ENCODE measurements at places on chromosomes 3 and 15.

GRCh38 chr3:140898340-140899180, 43.1 kb upstream of the SLC25A36 start:
- peak; percentile 42 for DNase-seq

GRCh38 chr15:51224428-51224827, 114.0 kb downstream of the CYP19A1 start:
- no peak for DNase-seq

GRCh38 chr3:37324850-37325321, 150.5 kb upstream of the LRRFIP2 start:
- no peak for DNase-seq

GRCh38 chr3:111956995-111957734, 21.7 kb upstream of the ABHD10 start:
- no peak for DNase-seq

GRCh38 chr15:76259392-76259791, 51.9 kb downstream of the ETFA start:
- no peak for DNase-seq

- DNase-seq: no peak
These were observed 332.4 kb upstream of the PPP2R3A start for GRCh38 chr3:135633078-135633477.

DNA sequence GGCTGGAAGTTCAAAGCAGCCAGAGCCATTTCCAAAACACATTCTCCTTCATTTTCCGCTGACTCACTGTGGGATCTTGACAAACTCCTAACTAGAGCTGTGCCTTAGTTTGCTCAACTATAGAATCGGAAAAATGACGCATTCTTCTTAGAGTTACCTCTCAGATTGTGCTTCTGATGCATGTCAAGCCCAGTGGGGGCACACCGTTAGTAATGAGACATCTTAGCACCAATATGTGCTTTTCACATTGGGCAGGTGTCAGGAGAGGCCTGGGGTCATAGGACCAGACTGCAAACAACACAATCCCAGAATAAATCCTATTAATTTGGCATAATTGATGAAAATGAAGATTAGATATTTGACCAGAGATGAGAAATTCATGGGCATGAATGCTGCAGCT, 71.3 kb upstream of the UBE3A start:
- DNase-seq: no peak

- no peak for DNase-seq
These were observed 842.8 kb upstream of the EPHA6 start for GRCh38 chr3:95971573-95971972.

GRCh38 chr3:52333869-52334557, 17.9 kb downstream of the DNAH1 start:
- DNase-seq: no peak

- DNase-seq: no peak
These were observed 63.8 kb downstream of the CASR start for GRCh38 chr3:122247087-122247824.

DNA sequence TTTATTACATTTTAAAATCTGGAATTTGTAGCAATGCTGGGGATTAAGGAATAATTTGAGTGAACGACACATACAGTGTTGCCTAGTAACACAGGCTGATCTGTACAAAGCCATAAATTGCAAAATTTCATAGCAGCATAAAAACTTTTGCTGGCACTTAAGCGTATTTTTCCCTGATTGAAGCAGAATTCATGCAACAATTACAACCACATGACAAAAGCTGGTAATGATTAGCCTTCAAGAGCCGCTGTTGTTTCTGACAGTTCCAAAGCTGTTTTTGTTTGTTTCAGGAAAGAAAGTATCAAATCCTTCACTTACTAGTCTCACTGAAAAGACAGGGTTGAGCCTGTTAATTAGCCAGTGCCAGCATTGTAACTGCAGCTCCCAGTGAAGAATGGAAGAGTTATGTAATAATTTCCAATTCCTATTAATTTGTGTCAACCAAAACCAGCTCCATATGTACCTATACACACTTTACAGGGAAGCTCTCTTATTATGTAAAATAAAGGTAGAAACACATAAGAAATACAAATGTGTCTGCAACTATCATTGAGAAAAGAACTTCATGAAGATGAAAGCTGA, 60.7 kb downstream of the AGTR1 start:
- no peak for DNase-seq

GRCh38 chr3:66673293-66673692, 172.5 kb upstream of the LRIG1 start:
- DNase-seq: no peak

Measured in CD4-positive, alpha-beta T cell treated with Interleukin-12 subunit alpha and Interleukin-12 subunit beta, for 1 hour (primary cell).